ENCODE measurements at places on chromosomes 12 and 14. TPM values are rescaled to one million over a fixed set of nuclear protein-coding genes. Genes with fewer than 3 reads are reported as not detected.

- no peak for DNase-seq
Observed at GRCh38 chr12:54197431-54197909, 8.7 kb upstream of the SMUG1 start.

DNAL1 gene
- 22.3 TPM for total RNA-seq

DNA sequence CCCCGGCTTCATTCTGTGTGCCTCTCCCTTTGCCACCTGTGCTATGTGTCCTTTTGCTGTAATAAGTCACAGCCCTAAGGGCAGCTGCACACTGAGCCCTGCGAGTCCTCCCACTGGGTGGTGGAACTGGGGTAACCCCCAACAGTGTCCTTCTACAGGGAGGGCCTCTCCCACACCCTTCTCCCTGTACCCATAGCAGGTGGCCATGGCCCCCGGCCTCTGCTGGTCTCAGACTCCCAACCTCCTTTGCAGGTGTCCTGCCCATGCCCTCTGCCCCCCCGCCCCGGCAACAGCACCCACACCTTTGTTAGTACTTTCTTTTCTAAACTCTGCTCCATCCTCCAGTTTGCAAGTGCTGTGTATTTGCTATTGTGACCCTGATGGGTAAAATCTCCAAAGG is 171.8 kb downstream of the PIWIL1 start:
- DNase-seq, result no peak

DNA sequence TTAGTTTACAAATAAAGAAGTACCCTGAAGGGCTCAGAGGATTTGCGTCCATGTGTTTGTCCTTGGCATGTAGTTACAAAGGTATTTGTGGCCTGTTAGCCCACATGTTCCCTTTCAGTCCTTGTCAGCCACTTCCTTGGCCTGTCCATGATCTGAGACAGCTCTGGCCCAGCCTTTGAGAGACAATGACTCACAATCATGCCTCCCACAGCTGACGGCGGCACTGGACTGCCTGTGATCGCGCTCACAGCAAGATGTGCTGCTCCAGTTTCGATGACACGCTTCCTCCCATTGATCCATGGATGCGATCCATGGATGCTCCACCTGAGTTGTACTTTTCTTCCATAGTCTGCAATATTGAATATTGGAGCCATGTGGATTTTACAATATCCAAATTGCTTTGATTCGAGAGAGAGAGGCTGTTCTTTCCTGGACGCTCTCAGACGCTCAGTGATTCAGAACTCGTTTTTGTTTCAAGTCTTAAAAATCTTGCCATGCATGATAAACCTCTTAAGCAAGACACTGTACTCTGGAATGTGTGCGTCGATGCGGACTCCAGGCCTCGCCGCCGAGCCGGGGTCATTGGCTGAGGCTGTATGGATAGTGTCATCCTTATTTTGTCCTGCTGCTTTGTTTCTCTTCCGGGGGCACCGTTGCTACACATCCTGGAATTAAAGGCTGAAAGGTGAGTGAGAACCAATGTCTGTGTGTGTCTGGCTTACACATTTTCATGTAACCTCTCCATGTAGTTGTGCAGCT is 220.1 kb downstream of the GLT1D1 start:
- no peak for DNase-seq

GRCh38 chr14:49692193-49692757 is 645 bp upstream of the KLHDC1 start:
- DNase-seq, result no peak

DNA sequence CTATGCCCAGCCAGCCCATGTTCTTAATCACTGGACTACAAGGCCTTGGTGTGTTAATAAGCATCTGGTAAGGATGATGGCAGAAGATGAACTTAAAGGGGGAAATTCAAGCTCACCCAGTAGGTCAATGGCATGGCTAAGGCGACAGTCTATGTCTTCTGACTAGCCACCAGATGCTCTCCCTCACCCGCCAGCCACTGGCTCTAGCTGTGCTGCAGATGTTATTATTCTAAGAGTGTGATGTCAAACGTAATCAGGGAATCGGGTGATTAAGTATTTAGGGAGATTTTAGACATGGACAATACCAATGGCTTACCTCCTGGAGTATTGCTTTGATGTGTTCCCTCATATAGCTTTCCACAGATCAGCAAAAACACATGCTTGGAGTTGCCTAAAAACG is 39.2 kb upstream of the MAX start:
- no peak for DNase-seq

DNA sequence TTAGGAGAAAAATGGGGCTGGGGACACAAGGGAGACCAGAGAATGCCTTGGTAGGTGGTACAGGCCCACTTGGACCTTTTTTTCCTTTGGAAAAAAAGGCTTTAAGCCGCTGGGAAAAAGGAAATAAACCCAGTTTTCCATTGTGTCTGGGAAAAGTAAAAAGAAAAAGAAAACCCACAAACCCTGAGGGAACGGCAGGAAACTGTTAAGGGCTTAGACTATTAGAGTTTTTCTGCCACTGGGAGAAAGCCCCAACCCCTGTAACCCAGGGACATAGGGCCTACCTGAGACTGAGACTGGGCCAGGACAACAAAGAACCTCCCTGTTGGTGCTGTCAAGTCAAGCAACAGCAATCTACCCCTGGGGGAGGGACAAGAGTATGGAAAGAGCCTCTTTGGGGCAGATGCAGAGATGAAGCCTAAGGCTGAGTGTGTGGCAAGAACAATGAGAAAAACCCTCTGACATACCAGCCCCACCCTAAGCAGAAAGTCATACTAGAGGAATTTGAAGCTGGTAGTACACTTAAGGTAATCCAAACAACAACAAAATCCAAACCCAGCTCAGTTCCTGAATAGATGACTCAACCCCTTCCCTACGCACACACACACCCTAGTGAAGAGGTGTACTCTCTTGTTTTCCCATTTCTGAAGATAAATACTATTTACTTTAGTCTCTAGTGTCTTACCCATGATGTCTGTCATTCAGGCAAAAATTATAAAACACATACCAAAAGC is 22.8 kb downstream of the ATF1 start:
- no peak for DNase-seq

DNA sequence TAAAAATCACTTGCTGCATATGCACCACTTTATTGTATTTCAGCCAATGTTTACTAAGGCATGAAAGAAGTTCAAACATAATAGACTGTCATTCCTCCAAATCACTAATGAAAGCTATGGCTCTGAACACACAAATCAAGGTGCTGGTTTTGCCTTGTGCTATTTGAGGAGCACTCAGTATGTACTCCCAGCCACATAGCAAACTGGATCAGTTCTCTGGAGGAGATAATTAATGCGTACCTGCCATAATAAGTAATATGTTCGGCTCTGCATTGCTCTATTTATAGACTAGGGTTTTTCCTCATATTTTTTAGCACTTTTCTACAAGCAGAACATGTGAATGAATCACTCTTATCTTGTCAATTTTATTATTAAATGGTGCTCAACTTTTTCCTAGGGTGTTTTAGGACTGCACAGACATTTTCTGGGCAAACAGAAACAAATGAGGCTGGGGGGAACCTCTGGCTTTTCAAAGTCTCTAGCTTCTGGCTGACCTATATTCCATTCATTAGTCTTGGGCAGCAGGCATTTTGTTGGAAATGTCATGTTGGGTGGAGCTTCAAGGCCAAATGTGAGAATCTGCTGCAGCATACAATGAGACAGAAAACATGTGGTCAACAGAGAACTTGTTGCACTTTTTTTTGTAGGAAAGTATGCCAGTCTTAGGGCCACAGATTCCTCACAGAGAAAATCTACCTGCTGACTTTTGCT is 88.4 kb downstream of the GRIP1 start:
- no peak for DNase-seq

APOF gene
- not detected for total RNA-seq

GRCh38 chr12:12443431-12443878 is 86.6 kb downstream of the BORCS5 start:
- DNase-seq, result peak; percentile 72

DNA sequence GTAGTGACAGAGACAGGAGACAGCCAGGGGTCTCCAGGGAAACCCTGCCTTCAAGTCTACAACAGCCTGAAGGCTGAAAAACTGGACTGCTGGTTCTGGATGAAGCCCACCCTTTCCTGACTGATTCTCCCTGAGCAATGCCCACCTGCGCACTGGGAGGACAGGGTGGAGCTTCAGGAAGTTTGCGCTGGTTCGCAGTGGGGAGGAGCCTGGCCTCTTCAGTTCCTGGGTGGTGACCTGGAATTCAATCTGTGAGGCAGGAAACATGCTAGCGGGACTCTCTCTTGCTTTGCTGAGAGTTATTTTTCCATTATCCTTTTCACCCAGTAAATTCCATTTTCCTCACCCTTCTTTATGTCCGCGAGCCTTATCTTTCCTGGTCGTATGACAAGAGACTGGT is 600.8 kb downstream of the TRHDE start:
- DNase-seq, result no peak

DNA sequence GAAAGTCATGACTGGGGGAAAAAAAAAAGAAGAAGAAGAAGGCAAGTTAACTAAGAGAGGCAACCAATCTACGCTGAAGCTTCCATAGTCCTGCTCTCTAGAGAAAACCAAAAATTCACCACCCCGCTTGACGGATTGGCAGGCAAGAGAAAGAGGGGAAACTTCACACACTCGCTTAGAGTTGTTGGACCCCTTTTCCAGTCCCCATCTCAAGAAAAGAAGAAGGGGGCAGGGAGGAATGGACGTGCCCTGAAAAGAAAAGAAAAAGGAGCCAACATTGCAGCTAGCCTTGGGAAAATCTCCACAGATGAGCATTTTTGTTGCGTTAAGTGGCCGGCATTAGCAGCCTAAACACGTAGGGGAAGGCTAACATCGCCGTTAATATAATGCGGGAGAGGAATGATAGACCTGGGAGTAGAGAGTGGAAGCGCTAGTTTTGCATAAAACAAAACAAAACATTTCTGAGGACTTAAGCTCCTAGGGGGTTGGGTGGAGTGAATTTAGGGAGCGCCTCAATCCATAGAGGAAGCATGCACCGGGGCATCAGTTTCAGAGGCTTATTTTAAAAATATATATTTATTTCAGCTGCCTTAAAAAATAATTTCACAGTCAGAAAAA is 11.3 kb upstream of the FOXG1 start:
- no peak for DNase-seq

GRCh38 chr12:123062681-123063486 is 82.4 kb downstream of the ARL6IP4 start:
- no peak for DNase-seq

SPIC gene
- 0.40 TPM for total RNA-seq

GRCh38 chr12:112803620-112804282 is 12.2 kb downstream of the RPH3A start:
- no peak for DNase-seq

- no peak for DNase-seq
Observed at GRCh38 chr12:98060411-98060810, 455.0 kb upstream of the TMPO start.

NRIP2 gene
- total RNA-seq, result 73.4 TPM

- no peak for DNase-seq
Observed at GRCh38 chr14:105470350-105471296, 4.0 kb upstream of the CRIP2 start.

- peak; percentile 90 for DNase-seq
Observed at GRCh38 chr14:77094672-77095284, 3.3 kb upstream of the CIPC start.

- no peak for DNase-seq
Observed at GRCh38 chr12:1566449-1567135, 27.8 kb downstream of the FBXL14 start.

GRCh38 chr12:11732023-11732422 is 82.5 kb downstream of the ETV6 start:
- DNase-seq, result no peak

UBC gene
- 979 TPM for total RNA-seq

DNA sequence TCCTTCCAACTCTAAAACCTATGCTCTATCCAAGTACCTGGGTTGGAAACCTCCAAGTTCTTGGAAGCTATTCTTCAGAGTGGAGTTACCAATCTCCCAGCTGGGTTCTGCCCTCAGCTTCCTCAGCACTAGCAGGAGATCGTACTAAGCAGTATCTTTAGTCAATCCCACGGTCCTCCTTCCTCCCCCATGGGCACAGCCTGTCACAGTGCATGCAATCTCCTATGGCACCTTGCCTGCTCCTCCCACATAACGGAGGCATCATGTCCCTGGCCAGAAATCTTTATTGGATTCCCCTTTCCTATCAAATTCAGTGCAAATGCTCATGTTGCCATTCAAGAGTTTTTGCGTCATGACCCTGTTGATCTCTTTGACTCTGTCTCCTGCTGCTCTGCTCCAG is 5.4 kb upstream of the LPAR5 start:
- no peak for DNase-seq

DNA sequence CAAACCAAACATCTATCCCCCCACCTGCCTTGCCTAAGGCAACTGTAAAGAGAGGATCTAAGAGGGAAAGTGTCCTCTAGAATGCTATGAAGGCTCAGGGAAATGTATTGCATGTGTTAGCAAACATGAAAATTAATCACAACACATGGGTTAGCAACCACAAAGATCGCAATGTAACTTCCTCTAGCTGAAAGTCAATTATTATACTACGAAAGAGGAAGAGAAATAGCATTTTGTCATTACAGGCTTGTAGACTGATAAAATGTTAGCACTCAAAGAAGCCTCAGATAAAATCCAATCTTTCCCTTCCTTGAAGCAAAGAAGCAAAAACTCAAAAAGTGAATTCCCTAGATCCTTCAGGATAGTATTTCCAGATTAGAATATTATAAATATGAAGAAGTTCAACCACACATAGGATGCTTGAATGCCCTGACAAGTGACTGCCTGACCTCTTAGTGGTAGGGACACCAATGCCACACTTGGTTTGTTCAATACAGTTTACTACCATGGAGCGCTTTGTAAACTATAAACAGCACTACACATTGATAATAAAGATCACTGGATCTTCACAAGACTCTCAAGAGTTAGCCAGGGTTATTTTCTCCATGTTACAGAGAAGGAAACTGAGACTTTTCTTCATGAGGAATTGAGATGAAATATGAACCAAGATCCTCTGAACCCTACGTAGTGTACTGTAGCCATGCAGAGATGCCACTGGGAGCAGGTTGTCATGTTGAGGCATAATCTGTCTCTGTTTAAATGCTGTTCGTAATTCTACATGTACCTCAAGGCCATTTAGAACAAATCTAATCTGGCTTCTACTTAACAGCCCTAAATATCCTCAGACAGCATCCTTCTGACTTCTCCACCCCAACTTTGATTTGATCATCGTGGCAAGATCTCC is 100.7 kb downstream of the ITPR2 start:
- DNase-seq, result no peak

DNA sequence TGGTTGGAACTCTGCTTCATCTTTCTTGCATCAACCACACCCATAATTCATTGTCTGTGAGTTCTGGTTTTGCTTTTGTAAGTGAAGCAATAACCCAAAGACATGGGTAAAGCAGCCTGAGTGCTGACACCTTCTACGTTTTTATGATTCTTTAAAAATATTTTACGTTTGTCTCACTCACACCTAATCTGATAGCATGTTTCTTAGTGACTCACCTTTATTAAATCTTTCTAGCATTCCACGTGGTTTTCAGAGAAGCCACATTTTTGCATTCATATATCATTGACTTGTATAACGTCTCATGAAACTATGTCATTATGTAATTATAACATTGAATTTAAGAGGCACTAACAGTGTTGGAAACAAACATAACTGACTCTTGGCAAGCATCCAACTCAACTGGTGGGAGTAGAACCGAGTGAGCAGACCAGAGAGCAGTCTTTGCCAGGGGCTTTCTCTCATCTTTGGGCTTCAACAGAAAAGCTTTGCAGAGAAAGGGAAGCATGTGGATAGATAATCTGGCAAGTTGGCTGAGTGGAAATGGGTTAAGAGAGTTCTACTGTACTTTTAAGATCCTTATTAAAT is 118.8 kb downstream of the TPH2 start:
- no peak for DNase-seq

Measured in sciatic nerve (tissue), 2 donors.